Fibroblast of the aortic adventitia (primary cell): ENCODE measurements at places on chromosomes 7 and 10.

DNA sequence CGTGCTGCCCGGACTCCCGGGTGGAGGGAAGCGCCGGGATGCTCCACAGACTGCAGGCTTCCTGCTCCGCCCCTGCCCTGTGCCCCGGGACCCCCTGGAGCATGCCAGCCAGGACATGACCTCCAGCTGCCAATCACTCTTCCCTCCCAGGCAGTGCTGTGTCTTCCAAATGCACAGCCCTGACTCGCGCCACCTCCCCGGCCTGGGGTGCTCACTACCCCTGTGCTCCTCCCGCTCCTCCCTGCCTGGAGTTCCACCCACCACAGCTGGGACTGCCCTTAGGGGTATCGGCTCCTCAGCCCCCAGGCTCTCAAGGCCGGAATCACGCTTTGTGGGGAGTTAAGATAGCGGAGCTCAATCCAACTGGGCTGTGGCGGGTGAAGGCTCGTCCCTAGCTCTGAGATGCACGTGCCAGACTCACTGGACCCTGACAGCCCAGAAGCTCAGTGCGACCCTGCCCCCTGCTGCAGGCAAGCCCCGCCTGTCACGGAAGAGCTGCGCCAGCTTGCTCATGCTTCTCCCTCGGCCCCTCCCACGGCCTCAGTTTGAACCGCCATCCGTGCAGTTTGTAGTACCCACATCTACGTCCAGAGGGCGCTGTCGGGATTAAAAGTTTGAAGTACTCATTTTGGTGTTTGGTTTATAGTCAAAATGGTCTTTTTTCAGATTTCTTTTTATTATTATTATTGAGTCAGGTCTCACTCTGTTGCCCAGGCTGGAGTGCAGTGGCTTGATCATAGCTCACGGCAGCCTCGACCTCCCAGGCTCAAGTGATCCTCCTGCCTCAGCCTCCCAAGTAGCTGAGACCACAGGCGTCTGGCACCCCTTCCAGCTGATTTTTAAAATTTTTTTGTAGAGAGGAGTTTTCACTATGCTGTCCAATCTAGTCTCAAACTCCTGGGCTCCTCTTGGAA, 142.5 kb upstream of the TCERG1L start:
- DNase-seq, result no peak

- no peak for DNase-seq
These were observed 15.4 kb downstream of the CCDC136 start for GRCh38 chr7:128807191-128807590.

- no peak for DNase-seq
These were observed 184.0 kb upstream of the HABP2 start for GRCh38 chr10:113368666-113369364.

DNA sequence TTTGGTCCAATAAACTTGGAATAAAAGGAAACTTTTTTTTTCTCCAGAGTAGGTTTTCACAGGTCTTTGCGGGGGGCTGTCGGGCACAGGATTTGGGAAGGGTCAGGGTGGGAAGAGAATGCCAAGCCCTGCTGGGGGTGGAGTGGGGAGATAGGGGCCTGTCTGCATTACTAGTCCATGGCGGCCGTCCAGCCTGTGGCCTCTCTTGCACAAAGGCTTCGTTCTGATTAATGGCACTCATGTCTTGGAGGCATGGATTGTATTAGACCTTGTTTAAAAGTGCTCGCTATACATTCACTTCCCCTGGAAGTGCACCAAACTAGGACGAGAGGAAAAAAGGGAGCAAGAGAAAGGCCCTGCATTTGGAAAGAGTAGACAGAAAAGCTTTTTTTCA, 37.2 kb downstream of the LRMDA start:
- no peak for DNase-seq

GRCh38 chr7:99406557-99406956, 1.8 kb downstream of the PDAP1 start:
- no peak for DNase-seq

- DNase-seq, result no peak
These were observed 7.6 kb downstream of the HERC4 start for GRCh38 chr10:68067508-68067907.

GRCh38 chr10:48803801-48804584, 119.3 kb downstream of the WDFY4 start:
- DNase-seq, result no peak

- no peak for DNase-seq
These were observed 24.0 kb upstream of the MALRD1 start for GRCh38 chr10:19024611-19025010.

DNA sequence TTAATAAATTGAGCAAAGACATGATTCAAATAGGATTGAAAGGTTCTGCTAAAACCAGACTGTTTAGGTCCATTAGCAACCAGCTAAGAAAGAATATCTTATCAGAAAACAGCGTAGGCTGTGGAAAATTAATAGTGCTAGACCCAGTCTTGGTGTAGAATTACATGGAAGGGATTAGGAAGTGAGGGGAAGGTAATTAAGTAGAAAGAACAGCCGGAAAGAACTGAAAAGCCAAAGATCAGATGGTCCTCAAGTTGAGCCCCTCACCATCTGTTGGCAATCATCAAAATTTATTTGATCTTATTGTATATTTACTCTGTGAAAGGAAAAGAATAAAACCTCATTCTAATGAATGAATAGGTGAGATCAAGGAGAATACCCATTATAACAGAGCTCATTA, 50.1 kb downstream of the COL1A2 start:
- DNase-seq, result no peak

DNA sequence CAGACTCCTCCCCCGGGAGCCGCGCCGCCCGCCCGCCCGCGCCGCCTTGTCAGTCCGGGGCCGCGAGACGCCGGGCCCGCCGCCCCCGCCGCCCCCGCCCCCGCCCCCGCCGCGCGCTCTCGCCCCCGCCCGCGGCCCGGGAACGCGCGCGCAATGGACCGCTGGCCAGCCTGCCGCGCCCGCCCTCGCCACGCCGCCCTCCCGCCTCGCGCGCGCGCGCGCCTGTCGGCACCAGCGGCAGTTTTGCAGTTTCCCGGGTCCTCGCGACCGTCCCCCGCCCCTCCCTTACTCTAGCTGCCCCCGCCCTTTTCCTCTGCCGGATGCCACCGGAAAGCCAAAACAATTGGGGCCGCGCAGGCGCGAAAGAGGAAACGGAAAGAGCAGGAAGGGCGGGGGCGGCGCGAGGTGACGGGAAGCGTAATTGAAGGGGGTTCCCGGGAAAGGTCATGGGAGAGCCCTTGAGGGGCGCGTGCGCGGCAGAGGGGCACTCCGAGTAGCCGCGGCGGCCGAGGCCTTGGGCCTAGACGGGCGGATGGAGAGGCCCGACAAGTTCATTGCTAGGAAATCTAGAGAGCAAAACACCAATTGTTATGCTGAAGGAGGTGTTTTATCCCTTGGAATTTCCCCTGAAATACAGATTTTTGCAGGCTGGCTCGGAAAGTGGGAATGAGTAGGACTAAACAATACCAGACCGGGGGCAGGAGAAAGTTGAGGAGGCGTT, 400 bp upstream of the KBTBD2 start:
- peak; percentile 94 for DNase-seq

DNA sequence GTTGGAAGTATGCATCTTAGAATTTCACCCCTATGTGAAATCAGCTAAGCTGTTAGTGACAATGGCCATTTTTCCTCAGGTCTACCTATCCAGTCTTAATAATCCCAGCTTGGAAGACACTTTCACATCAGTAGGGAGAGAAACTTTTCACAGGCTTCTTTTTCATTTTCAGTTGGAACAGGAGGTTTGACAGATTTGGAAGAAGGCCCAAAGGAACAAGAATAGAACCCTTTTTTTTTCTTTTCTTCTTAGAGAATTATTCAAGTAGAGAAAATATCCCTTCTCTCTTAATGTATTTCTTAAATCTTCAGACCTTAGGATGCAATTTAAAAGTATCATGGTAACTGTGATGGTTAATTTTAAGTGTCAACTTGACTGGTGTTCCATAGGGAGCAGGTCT, 410.5 kb upstream of the C7orf33 start:
- no peak for DNase-seq

DNA sequence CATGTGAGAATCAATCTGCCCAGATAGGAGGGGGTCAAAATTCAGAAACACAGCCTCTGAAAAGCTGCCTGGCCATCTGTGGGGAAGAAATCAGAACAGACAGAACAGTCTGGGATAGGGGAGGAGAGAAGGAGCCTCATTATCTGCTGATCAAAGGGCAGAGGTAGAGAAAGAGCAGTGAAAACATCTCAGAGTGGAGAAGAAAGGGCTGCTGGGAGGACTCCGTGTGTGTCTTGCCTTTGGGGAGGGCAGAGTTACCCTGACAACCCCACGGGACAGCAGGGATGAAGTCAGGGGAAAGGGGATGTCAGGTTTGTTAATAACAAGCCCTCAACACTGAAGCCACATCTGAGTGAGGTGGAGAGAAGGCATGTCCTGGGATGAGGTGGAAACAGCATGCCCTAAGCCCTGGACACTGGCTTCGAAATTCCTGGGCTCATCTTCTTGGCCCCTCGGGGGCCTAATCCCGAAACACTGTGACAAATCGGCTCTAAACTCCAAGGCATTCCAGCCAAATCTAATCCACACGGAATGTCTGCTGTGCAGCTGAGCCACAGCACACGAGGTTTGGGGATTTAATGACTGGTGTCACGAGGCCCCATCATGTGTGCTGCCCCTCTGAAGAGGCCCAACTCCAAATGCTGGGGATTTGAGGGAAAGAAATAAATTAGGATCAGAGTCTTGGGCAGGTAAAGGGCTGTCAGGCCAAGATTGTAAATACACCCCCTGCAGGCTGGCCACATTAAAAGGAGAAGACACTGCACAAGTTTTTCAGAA, 82.8 kb upstream of the FGFR2 start:
- DNase-seq, result no peak

DNA sequence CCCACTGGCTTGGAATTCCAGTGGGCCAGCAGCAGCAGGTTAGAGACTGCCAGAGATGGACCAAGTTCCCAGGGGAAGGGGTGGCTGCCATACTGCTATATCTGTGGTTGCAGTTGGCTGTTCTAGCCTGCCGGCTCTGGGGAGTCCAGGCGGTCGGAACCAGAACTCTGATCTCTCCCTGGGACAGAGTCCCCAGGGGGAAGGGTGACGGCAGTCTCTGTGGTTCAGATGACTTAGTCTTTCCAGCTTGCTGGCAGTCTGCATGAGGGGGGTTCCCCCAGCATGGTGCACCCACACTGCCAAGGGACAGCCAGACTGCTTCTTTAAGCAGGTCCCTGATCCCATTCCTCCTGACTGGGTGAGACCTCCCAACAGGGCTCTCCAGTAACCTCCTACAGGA, 82.5 kb downstream of the C10orf90 start:
- DNase-seq, result no peak

GRCh38 chr10:112961609-112962008, 11.6 kb downstream of the TCF7L2 start:
- peak; percentile 27 for DNase-seq

- no peak for DNase-seq
These were observed 95.1 kb upstream of the LRGUK start for GRCh38 chr7:134031835-134032617.

GRCh38 chr10:94546901-94547185, 1.3 kb downstream of the HELLS start:
- peak; percentile 18 for DNase-seq

DNA sequence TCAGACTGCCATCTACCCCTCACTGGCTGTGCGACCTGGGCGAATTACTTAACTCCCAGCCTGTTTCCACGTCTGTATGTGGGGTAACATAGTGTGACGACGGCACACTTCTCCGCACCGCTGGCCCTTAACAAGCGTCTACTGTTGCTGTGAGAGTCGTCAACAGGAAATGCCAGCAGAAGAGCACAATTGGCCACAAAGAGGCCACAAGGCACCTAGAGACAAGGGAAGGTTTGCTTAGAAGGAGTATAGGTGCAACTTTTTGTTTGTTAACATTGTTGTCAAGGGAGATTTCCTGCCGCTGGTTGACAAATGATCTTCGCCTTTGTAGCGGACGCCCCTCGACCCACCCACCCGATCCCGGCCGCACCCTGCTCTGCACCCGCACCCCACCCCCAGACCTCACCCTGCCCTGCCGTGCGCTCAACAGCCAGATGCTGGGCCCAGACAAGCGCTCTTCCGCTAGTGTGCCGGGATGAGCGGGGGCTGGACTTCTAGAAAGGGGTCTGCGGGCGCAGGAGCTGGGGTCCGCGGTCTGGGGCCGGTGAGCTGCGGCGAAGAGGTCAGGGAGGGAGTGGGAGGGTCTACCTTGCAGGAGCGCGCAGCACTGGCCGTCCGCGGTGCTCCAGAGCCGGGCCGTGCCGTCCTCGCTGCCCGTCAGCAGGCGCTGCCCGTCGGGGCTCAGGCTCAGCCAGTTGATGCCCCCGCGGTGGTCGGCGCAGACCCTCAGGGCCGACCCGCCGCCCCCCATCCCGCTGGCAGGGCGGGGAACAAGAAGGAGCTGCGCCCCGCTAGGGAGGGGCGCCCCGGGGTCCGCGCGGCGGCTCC, 785 bp downstream of the WDR86 start:
- DNase-seq, result no peak

- DNase-seq, result no peak
These were observed 277.8 kb downstream of the CELF2 start for GRCh38 chr10:11295492-11295891.

DNA sequence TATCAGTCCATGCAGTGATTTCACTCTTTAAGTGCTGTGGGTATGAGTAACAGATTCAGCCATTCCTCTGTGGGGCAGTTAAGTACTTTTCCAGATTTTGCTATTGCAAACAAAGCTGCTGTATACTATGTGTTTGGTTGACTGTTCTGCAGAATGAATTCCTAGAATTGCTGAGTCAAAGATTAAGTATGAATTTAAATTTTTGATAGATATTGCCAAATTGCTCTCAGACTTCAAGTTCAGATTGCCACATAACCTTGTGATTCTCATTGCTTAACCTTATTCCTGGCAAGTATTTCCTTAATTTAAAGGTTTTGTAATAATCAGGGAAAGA, 21.6 kb upstream of the SAR1A start:
- peak; percentile 97 for DNase-seq

DNA sequence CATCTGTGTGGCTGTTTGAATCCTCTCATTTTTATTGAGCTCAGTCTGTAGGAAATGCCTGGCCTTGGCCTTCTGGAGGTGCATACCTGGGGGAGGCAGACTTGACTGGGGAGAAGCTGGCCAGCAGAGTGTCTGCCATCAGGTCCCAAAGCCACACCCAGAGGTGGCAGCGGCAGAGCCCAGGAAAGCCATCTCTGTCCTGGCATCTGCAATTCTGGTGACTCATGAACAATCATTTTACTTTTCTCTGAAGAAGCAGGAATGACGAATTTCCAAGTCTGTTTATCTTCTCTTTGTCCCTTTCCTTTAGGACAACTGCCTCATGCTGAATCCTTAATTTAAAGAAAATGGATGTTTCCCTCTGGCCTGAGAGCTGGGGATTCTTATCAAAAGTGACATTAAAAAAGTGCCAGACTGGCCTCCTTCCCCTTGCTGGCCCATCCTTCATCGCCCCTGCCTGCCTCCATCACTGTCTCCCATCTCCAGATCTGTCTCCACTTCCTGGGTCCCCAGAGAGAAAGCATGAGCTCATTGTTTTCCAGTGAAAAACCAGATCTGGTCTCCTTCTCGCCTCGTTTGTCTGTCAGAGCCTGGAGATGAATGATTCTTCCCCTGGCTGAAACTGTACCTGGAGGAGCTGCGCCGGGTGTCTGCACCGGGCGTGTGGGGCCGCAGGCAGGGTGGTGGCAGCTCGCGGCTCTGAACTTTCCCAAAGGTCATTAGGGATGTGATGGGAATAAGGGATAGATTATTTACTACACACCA, 124.5 kb downstream of the TMEM178B start:
- no peak for DNase-seq
